ENCODE measurements at places on chromosomes 1 and 21.

GRCh38 chr1:88552226-88552625 is 131.8 kb upstream of the PKN2 start:
- no peaks in the 10 kb centered on the region for H3K36me3 ChIP-seq
- H3K4me3 ChIP-seq = no peak overlapping the region
- no peak for DNase-seq
- no peak overlapping the region for H3K27ac ChIP-seq
- peaks cover 1% of the 10 kb centered on the region for H3K4me1 ChIP-seq

DNA sequence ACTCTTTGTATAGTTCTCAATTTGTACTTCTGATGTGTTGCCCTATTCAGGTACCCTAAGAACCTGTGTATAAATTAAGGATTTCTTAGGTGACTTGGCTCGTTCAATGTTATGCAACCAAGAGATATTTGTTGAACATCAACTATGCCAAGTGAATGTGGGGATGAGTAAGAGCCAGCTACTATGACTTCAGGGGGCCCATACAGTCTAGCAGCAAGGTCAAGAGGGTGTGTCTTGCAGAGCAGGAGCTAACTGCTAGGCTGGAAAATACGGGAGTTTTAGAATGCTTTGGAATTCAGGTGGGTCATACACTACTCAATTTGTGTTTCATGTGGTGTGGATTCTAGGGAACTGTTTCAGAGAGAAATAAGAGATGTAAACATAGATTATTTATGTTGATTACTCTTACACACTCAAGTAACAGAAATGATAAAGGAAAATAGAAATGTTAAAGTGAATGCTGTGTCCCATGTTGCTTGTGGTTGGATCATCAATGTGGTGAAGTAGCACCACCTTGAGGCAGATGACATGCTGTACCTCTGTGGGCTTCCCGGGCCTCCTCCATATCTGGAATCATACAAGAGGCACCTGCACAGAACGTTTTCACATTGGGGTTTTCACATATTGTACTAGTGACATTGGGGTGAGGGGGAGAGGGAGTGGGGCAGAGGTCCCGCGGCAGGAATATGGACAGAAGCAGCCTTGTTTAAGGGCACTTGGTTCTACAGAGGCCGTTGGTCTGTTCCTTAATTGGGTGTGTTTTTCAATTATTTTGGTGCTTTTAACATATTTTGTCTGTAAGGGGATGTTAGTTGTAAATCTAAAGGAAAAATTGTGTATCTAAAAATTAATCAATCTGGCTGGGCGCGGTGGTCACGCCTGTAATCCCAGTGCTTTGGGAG is 12.4 kb downstream of the ARPC5 start:
- no peak overlapping the region for H3K4me3 ChIP-seq
- no peak overlapping the region for H3K27ac ChIP-seq
- DNase-seq = peak; percentile 11
- H3K36me3 ChIP-seq = peaks cover 4% of the 10 kb centered on the region
- no peaks in the 10 kb centered on the region for H3K27me3 ChIP-seq

- no peak overlapping the region for H3K4me3 ChIP-seq
- no peak for DNase-seq
- H3K27ac ChIP-seq = no peak overlapping the region
- no peaks in the 10 kb centered on the region for H3K27me3 ChIP-seq
These were observed 122.8 kb upstream of the IPO9 start for GRCh38 chr1:201706109-201706508.

- DNase-seq = no peak
- H3K4me1 ChIP-seq = peaks cover 33% of the 10 kb centered on the region
- peak overlapping the region; percentile 8 for H3K27ac ChIP-seq
- H3K4me3 ChIP-seq = no peak overlapping the region
These were observed 16.8 kb downstream of the LAMC1 start for GRCh38 chr1:183039985-183040447.

GRCh38 chr1:176541663-176542062 is 78.7 kb downstream of the PAPPA2 start:
- no peaks in the 10 kb centered on the region for H3K36me3 ChIP-seq
- H3K4me1 ChIP-seq = no peaks in the 10 kb centered on the region
- no peak overlapping the region for H3K27ac ChIP-seq
- no peak overlapping the region for H3K4me3 ChIP-seq

DNA sequence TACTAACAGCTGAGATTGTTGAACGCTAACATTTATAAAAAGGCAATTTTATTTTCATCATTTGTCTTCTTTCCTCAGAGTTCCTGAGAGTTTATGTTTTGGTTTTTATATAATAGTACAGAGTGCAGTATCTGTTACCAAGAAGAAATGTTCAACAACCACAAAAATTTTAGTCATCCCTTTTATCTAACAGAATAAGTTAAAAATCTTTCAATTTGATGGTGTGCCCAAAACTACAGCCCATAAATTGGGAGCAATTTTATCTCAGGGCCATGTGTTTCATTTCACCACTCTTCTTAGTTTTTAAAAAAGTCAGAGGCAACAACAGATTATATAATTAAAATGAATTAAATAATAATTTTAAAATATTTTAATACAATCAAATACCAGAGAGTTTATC is 37.1 kb downstream of the NEXN start:
- no peaks in the 10 kb centered on the region for H3K4me1 ChIP-seq
- DNase-seq = no peak
- H3K36me3 ChIP-seq = peaks cover 12% of the 10 kb centered on the region

- DNase-seq = no peak
- peaks cover 3% of the 10 kb centered on the region for H3K36me3 ChIP-seq
- H3K27ac ChIP-seq = no peak overlapping the region
- H3K4me3 ChIP-seq = no peak overlapping the region
These were observed 34.7 kb downstream of the LRRC8D start for GRCh38 chr1:89855413-89856123.

DNA sequence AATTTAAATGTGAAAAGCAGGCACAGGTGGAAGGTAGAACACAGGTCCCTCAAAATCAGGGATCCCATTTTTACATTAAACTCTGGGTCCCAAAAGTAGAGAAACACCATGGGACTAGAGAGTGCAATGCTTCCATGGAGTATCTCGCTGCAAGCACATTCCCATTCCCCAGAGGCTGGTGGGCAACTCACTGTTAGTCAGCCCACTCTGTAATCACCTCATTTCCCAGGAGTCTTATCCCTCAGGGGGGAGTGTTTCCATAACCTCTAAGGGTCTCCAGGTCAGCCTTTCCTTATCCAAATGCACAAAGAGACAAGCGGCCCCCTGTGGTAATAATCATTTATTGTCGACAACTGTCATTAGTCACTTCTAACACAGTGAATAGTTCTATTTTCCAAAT is 490.1 kb upstream of the LRRC7 start:
- H3K27me3 ChIP-seq = no peaks in the 10 kb centered on the region
- peaks cover 26% of the 10 kb centered on the region for H3K4me1 ChIP-seq
- peak overlapping the region; percentile 78 for H3K27ac ChIP-seq
- H3K36me3 ChIP-seq = no peaks in the 10 kb centered on the region
- DNase-seq = no peak

Measured in progenitor cell of endocrine pancreas (in vitro differentiated cells).